ENCODE measurements at places on chromosomes 2 and 18. TPM values are rescaled to one million over a fixed set of nuclear protein-coding genes. Genes with fewer than 3 reads are reported as not detected.

The BMP10 gene
- not detected for polyA plus RNA-seq

GRCh38 chr2:133431289-133431688 is 137.0 kb downstream of the NCKAP5 start:
- DNase-seq: no peak

The SLC30A3 gene
- 0.07 TPM for polyA plus RNA-seq

DNA sequence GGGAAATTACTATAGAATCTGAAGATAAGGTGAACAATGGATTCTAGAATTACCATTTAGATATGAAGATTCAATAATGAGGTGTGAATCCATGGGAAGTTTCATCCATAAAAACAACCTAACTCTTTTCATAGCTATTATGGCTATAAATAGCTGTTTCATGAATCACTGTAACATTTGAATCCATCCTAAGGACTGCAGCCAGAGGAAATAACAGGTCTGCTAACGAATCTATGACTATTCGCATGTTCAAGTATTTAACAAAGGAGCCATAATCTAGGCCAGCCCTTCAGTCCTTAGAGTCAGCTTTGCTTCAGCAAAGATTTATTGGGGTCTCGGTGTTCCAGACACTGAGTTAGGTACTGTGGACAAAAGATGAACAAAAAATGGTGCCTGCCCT is 87.1 kb downstream of the MYOM1 start:
- no peak for DNase-seq

Data from AG04450 (cell line).